ENCODE measurements at places on chromosomes 16 and 17. TPM values are rescaled to one million over a fixed set of nuclear protein-coding genes. Genes with fewer than 3 reads are reported as not detected.

IST1 gene
- 113 TPM for total RNA-seq

KRT20 gene
- not detected for total RNA-seq

ELAC2 gene
- 62.5 TPM for total RNA-seq

SSH2 gene
- 31.3 TPM for total RNA-seq

OTOP2 gene
- total RNA-seq = not detected

RNF43 gene
- 3.8 TPM for total RNA-seq

C17orf50 gene
- not detected for total RNA-seq

DNA sequence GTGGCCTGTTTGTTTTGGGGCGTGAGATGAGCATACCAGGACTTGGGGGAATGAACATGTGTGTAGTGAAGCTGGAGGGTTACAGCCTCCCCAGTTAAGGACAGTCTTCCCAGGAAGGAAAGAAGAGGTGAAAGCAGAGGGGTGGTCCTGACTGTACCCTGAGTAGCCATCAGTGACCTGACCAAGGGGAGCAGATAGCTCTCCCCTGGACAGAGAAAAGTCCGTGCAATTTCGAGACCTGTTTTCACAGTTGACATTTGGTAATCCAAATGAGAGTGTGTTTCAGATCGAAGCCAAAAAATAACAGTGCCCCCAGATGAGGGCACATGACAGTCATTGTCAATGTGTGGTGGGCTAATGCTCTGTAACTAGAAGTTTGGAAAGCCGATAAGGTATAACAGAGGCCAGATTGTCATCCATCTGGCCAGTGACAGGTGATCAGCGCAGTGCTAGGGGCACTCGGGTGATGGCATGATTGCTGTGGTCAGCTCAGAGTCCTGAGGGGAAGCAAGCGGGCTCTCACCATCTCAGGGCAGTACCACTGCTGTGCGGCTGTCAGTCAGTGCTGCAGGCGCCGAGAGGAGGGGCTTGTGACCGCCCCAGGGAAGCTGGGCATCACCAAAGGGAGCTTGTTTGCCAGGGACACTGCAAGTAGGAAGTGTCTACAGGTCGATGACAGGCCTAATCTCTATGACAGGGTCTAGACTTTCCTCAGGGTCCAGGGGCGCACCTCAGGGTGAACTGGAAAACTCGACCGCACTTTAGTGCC lies 1.1 kb upstream of the NME2 start:
- no peak for DNase-seq

- DNase-seq = no peak
These were observed 75.9 kb upstream of the WSB1 start for GRCh38 chr17:27218041-27218440.

GRCh38 chr16:74811911-74812310 lies 37.3 kb upstream of the FA2H start:
- DNase-seq = no peak

GRCh38 chr16:87207509-87207908 lies 109.7 kb downstream of the C16orf95 start:
- DNase-seq = no peak

GRCh38 chr16:66516808-66517585 lies 32.9 kb downstream of the TK2 start:
- peak; percentile 97 for DNase-seq

GRCh38 chr17:80146121-80147034 lies 550 bp downstream of the EIF4A3 start:
- DNase-seq = no peak

DNA sequence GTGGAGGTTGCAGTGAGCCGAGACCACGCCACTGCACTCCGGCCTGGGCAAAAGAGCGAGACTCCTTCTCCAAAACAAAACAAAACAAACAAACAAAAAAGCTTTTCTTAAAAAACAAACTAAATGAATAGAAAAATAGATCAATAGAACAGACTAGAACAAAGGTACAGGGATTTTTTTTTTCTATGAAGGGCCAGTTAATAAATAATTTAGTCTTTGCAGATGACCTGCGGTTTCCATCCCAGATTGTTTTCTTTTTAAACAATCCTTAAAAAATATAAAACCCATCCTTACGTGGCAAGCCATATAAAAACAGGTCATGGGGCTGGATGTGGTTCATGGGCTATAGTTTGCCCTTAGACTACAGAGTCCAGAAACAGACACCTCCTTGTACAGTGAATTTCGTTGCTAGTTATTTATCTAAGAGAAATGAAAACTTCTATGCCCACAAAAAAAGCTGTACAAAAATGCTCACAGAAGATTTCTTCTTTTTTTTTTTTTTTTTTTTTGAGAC lies 45.4 kb downstream of the CREBBP start:
- DNase-seq = no peak

GRCh38 chr16:28475221-28475620 lies 3.1 kb upstream of the NPIPB7 start:
- DNase-seq = no peak

- no peak for DNase-seq
These were observed 85.0 kb upstream of the RPL38 start for GRCh38 chr17:74118504-74118903.

DNA sequence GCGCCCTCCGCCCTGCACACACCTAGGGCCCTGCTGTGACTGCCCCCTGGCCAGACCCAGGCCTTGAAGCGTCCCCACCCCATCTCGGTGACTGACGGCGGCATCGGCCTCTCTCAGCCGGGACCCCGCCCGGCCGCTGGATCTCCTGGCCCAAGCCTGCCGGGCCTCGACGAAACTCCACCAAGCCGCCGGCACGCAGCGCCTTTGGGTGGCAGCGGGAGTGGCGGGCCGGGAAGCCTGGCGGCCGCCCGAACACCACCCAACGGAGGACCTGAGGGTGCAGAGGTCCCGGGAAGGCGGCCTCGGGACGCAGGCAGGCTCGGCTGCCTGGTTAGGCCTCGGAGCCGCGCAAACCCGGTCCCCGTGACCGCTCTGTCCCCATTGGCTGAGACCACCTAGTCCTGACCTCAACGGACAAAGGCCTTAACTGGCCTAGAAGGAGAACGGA lies 12.0 kb upstream of the TMEM97 start:
- DNase-seq = no peak

DNA sequence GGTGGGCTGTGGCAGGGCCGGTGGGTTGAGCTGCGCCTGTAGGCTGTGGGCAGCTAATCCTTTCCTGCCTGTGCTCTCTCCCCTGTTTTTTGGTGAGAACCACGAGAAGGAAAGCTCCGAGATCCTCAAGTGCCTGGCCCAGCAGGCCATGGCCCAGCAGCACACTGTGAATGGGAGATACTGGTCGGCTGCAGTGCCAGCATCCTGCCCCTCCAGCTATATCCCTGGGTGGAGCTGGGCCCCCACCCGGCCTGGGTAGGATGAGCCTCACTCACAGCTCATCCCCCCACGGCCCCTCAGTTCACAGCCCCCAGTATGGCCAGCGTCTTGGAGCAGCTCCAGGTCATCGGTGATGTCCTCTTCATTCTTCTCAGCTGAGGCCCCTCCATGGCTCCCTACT lies 164.4 kb upstream of the ZNF267 start:
- no peak for DNase-seq

DNA sequence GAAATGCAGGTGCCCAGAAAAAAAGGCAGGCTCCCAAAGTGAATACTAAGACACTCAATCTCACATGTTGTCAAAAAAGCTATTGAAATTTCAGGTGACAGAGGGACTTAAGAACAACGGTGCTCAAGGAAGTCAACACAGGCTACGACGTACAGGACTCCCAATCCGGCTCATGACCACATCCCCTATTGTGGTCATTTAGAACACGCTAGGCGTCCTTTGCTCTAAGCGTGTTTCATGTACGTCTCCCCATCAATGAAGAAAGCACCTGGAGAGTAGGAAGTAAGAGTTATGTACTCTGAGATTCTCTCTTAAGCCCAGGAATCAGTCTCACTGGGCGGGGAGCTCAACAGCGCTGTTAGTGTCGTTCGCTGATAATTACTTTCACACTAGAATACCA lies 94.1 kb downstream of the MRM3 start:
- DNase-seq = no peak

- DNase-seq = no peak
These were observed 4.2 kb downstream of the MSI2 start for GRCh38 chr17:57260325-57261083.

DNA sequence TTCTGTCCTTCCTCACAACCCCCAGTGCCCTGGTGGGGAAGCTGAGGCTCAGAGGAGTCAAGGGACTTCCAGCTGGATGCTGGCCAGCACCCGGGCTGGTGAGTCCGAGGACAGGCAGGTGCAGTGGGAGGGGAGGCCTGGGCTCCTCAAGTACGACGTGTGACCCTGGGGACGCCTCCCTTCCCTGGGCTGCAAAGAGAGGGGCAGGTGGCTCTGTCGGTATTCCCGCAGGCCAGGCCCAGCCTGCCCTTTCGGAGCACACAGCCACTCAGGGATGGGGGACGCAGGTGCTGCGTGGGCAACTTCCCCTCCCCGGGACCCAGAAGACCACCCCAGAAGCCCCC lies 33.1 kb upstream of the PVALEF start:
- DNase-seq = no peak

GRCh38 chr17:43832976-43833829 lies at the start of gene MPP3:
MPP3 (minus strand) TSS chr17:43833146; CDS start chr17:43831906, 1,240 bp downstream.
- peak; percentile 84 for DNase-seq

DNA sequence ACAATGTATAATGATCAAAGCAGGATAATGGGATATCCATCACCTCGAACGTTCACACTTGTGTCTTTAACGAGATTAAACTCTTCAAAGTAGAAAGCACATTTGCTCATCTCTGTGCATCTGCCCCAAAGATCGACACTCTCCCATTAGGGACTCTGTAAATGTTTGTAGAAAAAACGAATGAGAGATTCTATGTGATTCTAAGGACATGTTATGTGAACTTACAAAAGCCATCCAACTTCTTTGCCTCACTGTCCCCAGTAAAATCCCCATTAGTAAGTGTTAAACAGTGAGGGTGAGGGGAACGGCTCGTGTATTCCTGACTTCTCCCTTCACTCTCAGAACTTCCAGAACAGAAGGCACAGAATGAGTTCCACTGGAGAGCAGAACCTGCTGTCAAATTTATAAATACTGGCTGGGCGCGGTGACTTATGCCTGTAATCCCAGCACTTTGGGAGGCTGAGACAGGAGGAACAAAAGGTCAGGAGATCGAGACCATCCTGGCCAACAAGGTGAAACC lies 134.1 kb downstream of the WSCD1 start:
- DNase-seq = no peak

GRCh38 chr16:86735727-86736126 lies 157.4 kb downstream of the FOXL1 start:
- no peak for DNase-seq

DNA sequence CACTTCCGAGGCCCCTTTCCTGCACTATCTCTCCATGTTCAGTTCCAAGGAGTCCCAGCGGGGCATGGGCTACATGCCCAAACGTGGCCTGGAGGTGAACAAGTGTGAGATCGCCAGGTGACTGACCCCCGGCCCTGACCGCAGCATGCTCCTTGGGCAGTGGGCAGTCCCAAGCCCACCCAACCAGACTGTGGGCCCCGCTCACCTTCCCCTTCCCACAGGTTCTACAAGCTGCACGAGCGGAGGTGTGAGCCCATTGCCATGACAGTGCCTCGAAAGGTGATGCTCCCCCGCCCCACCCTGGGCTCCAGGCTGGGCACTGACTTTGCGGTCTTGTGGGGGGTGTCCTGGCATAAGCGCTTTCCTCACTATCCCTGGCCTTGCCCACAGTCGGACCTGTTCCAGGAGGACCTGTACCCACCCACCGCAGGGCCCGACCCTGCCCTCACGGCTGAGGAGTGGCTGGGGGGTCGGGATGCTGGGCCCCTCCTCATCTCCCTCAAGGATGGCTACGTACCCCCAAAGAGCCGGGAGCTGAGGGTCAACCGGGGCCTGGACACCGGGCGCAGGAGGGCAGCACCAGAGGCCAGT lies 4.7 kb downstream of the CORO1A start:
- DNase-seq = no peak

DNA sequence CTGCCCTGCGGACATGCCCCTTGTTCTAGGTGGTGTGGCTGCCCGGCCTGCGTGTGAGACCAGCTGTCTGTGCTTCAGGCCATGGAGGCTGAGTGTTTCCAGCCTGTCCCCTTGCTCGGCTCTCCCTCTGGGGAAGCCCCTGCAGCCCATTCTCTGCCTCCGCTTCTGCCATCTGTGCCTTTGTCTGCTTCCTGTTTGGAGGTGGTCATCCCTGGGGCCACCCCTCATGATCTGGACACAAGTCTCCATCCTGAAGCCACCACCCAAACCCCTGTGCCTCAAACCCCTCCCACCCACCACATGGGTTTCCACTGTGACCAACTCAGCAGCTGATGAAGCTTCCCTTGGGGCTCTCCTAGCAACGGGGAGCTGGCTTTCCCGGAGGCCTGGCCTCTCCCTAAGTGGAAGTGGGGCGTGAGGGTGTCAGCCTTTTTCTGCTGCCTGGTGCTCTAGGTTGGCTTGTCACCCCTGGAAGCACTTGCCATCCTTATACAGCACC lies 184.9 kb downstream of the SEC14L1 start:
- no peak for DNase-seq

GRCh38 chr17:13635951-13636350 lies 34.2 kb upstream of the HS3ST3A1 start:
- no peak for DNase-seq

DNA sequence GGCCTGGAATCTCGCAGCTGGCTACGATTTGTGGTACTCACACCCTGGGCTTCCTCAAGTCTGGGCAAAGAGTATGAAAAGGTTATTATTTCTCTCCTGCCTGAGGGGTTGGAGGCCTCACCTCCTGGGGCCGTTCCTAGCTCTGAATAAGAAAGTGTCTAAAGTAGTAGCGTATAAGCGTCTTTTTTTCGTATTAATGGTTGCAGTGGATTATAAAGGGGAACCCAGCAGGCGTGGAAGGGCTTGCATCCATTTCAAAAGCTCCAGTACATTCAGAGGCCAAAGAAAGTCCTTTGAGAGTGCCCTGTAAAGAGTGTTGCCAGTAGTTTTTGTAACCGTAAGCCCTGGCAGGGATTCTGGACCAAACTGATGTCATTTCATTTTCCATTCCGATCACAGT lies 72.2 kb upstream of the MPHOSPH6 start:
- no peak for DNase-seq
